ENCODE measurements at places on chromosomes 3 and 15. TPM values are rescaled to one million over a fixed set of nuclear protein-coding genes. Genes with fewer than 3 reads are reported as not detected.

The TGM4 gene
- not detected for total RNA-seq

The SLC2A2 gene
- not detected for total RNA-seq

The PIF1 gene
- total RNA-seq, result 27.3 TPM

The ATP10A gene
- total RNA-seq, result 23.9 TPM

The CELSR3 gene
- total RNA-seq, result 18.2 TPM
